CD4-positive, alpha-beta T cell (primary cell): ENCODE measurements at places on chromosomes 2 and 18.

- DNase-seq: no peak
- H3K36me3 ChIP-seq: no peaks in the 10 kb centered on the region
- H3K27me3 ChIP-seq: no peaks in the 10 kb centered on the region
- H3K4me1 ChIP-seq: no peaks in the 10 kb centered on the region
- H3K4me3 ChIP-seq: no peak overlapping the region
Measured at GRCh38 chr2:170218931-170219330, 41.0 kb downstream of the MYO3B start.

DNA sequence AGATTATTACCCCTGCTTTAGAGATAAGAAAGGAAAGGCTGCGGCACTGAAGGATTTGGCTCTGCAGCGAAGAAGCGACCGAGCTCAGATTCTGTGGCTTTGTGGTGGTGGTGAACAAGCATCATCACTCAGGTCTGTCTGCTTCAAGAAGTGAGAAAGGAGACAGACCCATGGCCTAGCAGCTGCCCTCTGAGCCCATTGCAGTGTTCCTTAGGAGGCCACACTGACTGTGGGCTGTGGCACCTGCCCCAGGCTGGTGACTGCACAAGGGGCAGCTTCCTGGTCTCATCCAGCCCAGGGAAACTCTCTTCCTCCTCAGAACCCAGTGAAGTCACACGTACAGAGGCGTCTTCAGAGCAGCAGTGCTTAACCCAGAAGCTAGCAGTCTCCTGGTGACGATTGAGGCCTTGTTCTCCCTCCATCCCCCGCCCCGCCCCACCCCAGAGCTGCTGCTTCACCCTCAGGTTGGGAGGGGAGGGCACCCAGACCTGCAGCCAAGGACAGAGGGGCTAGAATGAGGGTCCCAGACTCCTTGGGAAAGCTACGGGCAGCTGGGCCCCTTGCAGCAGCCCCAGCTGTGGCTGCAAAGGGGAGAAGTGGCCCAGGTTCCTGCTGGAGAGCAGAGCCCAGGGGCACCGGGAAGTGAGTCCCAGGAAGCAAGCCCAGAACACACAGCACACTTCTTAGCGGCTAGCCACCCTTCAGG lies 22.2 kb downstream of the BIN1 start:
- peak overlapping the region; percentile 4 for H3K4me3 ChIP-seq
- H3K4me1 ChIP-seq: peaks cover 70% of the 10 kb centered on the region
- peak overlapping the region; percentile 61 for H3K27ac ChIP-seq
- H3K36me3 ChIP-seq: no peaks in the 10 kb centered on the region
- DNase-seq: peak; percentile 73

DNA sequence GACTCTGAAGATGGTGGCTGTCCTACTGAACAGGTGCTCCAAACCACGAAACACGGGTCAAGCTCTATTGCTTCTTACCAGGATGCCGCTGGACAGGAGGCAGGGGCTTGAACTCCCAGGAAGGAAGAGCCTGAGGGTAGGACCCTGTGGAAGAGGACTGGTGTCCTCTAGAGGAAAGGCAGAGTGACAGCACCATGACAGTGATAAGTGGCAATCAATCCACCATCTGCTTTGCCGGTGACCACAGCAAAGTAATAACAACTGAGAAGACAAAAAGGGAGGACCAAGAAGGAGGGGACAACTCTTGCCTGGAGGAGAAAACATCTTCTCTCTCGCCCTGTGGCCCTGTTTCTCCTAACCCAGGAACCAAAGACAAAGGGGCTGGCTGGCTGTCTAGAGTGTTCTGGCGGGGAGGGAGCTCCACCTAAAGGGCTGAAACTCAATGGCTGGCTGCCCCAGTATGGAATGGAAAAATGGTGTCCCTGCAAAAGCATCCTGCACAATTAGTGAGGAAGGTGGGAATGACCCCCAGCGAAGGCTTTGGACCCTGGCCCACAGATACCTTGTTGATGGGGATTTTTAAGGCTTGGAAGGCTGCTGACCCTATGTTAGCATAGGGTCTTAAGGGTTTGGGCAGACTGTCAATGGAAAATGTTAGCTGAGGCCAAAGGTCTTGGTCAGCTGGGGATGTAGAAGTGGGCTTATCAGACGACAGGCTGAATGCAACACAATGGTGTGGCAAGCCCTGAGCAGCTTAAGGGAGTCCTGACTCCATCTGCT lies 35.4 kb downstream of the PROC start:
- no peak for DNase-seq
- H3K4me3 ChIP-seq: no peak overlapping the region
- peaks cover 8% of the 10 kb centered on the region for H3K4me1 ChIP-seq

GRCh38 chr18:35038881-35039491 lies 2.2 kb upstream of the MAPRE2 start:
- DNase-seq: no peak
- no peak overlapping the region for H3K4me3 ChIP-seq
- H3K4me1 ChIP-seq: peaks cover 10% of the 10 kb centered on the region

GRCh38 chr2:239113171-239113570 lies 265.3 kb downstream of the TWIST2 start:
- no peak overlapping the region for H3K4me3 ChIP-seq
- no peak for DNase-seq
- H3K27ac ChIP-seq: no peak overlapping the region
- no peaks in the 10 kb centered on the region for H3K27me3 ChIP-seq

DNA sequence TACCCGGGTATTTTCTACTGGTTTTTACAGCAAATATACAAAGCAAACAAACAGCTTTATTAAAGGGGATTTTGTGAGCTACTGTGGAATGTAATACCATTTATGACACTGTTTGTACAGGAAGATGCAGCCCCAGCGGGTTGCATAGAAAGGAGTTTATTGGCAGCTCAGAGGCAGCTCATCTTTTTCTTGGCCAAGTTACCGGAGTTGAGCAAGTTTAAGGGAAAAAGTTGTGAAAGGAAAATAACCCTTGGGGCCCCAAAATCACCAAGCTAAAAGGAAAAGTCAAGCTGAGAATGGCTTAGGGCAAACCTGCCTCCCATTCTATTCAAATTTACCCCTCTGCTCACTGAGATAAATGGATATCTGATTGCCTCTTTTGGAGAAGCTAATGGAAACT lies 60.8 kb downstream of the MOB4 start:
- DNase-seq: no peak
- no peaks in the 10 kb centered on the region for H3K36me3 ChIP-seq
- no peak overlapping the region for H3K4me3 ChIP-seq
- H3K27me3 ChIP-seq: no peaks in the 10 kb centered on the region
- no peak overlapping the region for H3K27ac ChIP-seq

DNA sequence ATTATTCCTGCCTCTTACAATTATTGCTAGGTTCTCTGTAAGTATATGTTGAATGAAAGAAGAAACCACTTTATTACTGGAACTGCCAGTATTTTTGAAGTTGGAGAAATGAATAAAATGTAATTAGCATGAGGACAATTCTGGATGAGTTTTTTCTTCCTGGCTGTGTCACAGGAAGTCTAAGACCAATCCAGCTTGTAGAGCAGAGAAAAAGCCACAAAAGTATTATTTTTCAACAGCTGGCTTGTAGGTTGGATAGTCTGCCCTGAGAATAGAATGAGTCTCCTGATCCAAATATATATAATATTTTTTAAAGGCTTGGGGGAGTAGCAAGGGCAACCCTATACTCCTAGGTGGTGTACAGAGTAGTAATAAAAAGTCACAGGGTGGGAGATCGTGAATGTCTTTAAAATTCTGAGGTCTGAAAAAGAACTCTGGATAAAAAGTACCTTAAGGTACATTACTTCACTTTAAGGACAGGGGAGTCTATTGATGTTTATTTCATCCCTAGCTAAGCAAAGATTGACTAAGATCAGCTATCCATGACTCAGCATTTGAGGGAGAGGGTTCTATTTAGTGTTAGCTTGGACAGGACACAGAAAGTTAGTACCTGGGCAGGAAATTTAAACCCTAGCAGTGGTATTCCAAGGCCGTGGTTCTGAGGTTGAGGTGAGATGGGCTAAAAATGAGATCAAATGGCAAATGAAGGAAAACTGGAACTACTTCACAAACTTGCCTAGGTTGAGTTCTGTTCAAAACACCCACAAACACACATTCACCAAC lies 31.7 kb downstream of the SLC40A1 start:
- H3K4me1 ChIP-seq: no peaks in the 10 kb centered on the region
- no peaks in the 10 kb centered on the region for H3K36me3 ChIP-seq
- no peak overlapping the region for H3K4me3 ChIP-seq
- H3K27me3 ChIP-seq: no peaks in the 10 kb centered on the region
- no peak overlapping the region for H3K27ac ChIP-seq

GRCh38 chr2:241555711-241556110 lies 2.8 kb upstream of the BOK start:
- peaks cover 12% of the 10 kb centered on the region for H3K4me1 ChIP-seq
- H3K4me3 ChIP-seq: no peak overlapping the region

- no peak overlapping the region for H3K27ac ChIP-seq
- H3K4me1 ChIP-seq: no peaks in the 10 kb centered on the region
- H3K4me3 ChIP-seq: no peak overlapping the region
- no peaks in the 10 kb centered on the region for H3K27me3 ChIP-seq
Measured at GRCh38 chr2:121200011-121200347, 85.0 kb downstream of the TFCP2L1 start.

- H3K4me1 ChIP-seq: no peaks in the 10 kb centered on the region
- DNase-seq: no peak
- peaks cover 6% of the 10 kb centered on the region for H3K27me3 ChIP-seq
Measured at GRCh38 chr2:20184067-20184938, 40.6 kb downstream of the SDC1 start.

DNA sequence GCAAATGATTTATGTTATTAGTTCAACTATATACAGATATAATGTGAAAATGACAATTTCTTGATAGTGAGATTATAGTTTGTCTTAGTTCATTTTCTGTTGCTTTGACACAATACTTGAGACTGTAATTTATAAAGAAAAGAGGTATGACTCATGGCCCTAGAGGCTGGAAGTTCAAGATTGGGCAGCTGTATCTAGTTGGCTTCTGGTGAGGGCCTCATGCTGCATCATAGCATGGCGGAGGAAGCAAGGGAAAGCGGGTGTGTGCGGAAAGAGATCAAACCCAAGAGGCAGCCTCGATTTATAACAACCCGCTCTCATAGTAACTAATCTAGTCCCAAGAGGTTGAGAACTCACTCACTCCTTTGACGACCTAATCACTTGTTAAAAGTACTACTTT lies 11.4 kb downstream of the PLEKHA3 start:
- no peak overlapping the region for H3K4me3 ChIP-seq
- H3K4me1 ChIP-seq: no peaks in the 10 kb centered on the region
- peaks cover 75% of the 10 kb centered on the region for H3K36me3 ChIP-seq
- DNase-seq: no peak
- no peaks in the 10 kb centered on the region for H3K27me3 ChIP-seq

DNA sequence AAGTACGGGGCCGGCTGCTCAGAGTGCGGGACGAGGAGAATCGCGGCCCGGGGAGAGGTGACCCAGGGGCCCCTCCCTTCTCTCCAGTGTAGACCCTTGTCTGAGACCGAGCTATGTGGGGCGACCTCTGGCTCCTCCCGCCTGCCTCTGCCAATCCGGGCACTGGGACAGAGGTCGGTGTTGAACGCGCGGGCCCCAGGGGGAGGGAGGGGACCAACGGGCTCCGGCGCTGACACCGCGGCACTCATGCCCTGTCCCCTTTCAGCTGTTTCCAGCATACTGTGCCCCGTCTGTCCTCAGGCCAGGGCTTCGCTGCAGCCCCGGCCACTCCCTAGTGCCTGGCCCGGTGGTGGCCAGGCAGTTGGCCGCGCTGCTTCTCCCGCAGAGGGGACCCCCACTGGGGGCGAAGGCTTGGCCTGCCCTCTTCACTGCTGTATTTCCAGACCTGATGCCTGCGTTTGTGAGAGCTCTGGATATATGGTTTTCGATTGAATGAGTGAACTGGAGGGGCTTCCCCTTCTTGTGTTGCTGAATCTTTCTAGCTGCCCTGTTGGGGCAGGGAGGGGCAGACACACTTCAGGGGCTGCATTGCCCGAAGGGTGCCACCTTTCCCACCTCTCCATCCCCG lies 809 bp downstream of the DBI start:
- peaks cover 41% of the 10 kb centered on the region for H3K36me3 ChIP-seq
- no peaks in the 10 kb centered on the region for H3K27me3 ChIP-seq
- H3K4me1 ChIP-seq: peaks cover 41% of the 10 kb centered on the region
- H3K4me3 ChIP-seq: peak overlapping the region; percentile 94

GRCh38 chr2:216545359-216545758 lies 46.7 kb downstream of the RPL37A start:
- H3K27ac ChIP-seq: no peak overlapping the region
- DNase-seq: no peak

GRCh38 chr18:25662272-25662671 lies 310.3 kb upstream of the ZNF521 start:
- no peaks in the 10 kb centered on the region for H3K36me3 ChIP-seq
- no peak overlapping the region for H3K4me3 ChIP-seq
- no peak for DNase-seq
- H3K4me1 ChIP-seq: no peaks in the 10 kb centered on the region
- H3K27ac ChIP-seq: no peak overlapping the region
- no peaks in the 10 kb centered on the region for H3K27me3 ChIP-seq

DNA sequence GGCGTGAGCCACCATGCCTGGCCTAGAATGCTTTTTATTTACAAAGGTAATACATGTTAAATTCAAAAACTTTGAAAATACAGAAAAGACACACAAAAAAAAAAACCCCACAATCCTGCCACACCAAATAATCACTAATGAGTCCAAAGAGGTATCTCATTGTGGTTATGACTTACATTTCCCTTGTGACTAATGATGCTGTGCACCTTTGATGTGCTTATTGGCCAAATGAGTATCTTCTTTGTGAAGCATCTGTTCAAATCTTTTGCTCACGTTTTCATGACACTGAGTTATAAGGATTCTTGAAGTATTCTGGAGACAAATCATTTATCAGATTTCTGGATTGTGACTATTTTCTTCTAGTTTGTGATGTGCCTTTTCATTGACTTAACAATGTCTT lies 6.4 kb upstream of the NLRC4 start:
- H3K27me3 ChIP-seq: no peaks in the 10 kb centered on the region
- H3K4me1 ChIP-seq: no peaks in the 10 kb centered on the region
- H3K36me3 ChIP-seq: no peaks in the 10 kb centered on the region
- no peak overlapping the region for H3K4me3 ChIP-seq

DNA sequence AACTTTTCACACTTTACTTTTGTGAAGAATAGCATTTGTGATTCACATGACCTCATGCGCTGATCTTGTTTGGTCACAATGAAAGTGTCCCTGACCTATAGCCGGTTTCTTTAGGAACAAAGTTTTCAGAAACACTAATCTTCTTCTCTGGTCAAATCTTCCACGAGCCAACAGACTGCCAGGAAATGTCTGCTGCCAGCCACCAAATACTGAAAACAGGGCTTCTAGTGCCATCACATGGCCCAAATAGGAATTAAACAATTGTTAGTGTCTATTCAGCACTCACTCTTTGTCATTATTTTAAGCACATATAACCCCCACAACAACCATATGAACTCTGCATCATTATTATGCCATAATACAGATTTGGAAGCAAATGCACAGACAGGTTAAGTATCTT lies 286.5 kb upstream of the SYT4 start:
- no peak overlapping the region for H3K4me3 ChIP-seq
- H3K4me1 ChIP-seq: no peaks in the 10 kb centered on the region
- DNase-seq: no peak
- H3K36me3 ChIP-seq: no peaks in the 10 kb centered on the region
- no peak overlapping the region for H3K27ac ChIP-seq
